ENCODE measurements at places on chromosomes 12 and 14.
A peak's percentile ranks its signal among the peaks of the same experiment; 100 is the strongest.

GRCh38 chr14:34671716-34672115 lies 41.8 kb upstream of the SNX6 start:
- H3K27me3 ChIP-seq = no peaks in the 10 kb centered on the region
- H3K4me1 ChIP-seq = no peaks in the 10 kb centered on the region
- DNase-seq = no peak
- H3K4me3 ChIP-seq = no peak overlapping the region
- no peak overlapping the region for H3K27ac ChIP-seq

DNA sequence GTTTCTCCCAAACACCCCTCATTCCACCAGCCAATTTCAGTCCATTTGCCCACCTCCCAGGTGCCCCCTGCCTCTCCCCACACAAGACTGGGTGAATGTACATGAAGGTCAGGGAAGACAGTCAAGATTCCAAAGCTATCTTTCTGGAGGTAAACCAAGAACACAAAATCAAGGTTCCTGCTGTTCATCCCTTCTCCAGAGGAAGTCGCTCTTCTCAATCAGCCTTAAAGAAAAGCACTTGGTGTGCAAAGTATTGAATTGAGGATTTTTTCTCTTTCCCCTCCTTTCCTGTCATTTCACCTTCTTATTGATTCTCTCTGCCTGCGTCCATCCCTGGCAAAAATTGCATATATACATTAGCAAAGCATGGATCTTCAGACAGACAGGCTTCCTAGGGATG lies 4.5 kb downstream of the GRIN2B start:
- no peak overlapping the region for H3K4me3 ChIP-seq
- no peaks in the 10 kb centered on the region for H3K36me3 ChIP-seq
- H3K27ac ChIP-seq = no peak overlapping the region
- H3K4me1 ChIP-seq = no peaks in the 10 kb centered on the region

DNA sequence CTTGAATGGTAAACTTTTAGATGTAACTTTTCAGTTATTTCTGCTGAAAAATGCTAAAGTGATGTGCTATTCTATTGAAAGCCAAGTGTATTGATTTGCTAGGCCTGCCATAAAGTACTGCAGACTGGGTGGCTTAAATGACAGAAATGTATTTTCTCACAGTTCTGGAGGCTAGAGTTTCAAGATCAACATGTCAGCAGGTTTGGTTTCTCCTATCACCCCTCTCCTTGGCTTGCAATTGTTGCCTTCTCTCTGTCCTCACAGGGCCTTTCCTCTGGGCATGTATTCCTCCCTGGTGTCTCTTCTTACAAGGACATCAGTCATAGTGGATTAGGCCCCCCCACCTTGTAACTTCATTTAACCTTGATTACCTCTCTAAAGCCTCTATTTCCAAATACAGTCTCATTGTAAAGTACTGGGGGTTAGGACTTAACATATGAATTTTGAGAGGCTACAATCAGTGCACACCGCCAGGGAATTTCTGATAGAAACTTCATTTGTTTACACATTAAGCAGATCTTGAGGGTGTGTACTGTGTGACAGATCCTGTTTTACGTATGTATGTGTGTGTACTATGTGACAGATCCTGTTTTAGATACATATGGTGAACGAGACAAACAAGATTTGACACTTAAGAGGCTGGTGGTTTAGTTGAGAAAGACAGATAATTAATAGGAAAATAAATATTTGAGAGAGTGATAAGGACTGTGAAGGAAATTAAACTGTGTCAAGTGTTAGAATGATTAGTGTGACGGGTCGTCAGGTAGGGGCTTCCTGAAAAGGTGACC lies 49.5 kb downstream of the ADIPOR2 start:
- H3K4me3 ChIP-seq = no peak overlapping the region
- H3K27ac ChIP-seq = no peak overlapping the region
- peaks cover 9% of the 10 kb centered on the region for H3K36me3 ChIP-seq
- peaks cover 13% of the 10 kb centered on the region for H3K4me1 ChIP-seq

GRCh38 chr12:96194971-96195844 lies 1.0 kb downstream of the ELK3 start:
- peaks cover 15% of the 10 kb centered on the region for H3K36me3 ChIP-seq
- peaks cover 49% of the 10 kb centered on the region for H3K4me1 ChIP-seq
- peak; percentile 79 for DNase-seq
- no peaks in the 10 kb centered on the region for H3K27me3 ChIP-seq
- H3K27ac ChIP-seq = peak overlapping the region; percentile 99

DNA sequence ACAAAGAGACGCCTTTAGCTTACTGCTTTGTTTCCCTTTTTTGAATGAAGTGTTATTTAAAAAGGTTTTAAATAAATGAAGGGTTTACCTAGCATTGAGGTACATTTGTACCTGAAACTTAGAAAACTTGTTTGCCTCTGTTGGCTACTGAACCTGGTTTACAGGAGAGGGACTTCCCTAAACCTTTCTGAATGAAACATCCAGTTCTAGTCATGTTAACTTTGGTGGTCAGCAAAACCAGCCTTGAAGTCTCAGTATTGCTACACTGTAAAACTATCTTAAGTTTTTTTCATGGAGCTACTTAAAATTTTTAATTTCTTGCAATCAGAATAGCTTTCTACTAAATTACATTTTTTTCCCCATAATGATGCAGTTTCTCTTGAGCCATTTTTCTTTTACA lies 38.2 kb downstream of the RASSF8 start:
- H3K27ac ChIP-seq = no peak overlapping the region
- H3K4me3 ChIP-seq = no peak overlapping the region
- no peaks in the 10 kb centered on the region for H3K36me3 ChIP-seq

DNA sequence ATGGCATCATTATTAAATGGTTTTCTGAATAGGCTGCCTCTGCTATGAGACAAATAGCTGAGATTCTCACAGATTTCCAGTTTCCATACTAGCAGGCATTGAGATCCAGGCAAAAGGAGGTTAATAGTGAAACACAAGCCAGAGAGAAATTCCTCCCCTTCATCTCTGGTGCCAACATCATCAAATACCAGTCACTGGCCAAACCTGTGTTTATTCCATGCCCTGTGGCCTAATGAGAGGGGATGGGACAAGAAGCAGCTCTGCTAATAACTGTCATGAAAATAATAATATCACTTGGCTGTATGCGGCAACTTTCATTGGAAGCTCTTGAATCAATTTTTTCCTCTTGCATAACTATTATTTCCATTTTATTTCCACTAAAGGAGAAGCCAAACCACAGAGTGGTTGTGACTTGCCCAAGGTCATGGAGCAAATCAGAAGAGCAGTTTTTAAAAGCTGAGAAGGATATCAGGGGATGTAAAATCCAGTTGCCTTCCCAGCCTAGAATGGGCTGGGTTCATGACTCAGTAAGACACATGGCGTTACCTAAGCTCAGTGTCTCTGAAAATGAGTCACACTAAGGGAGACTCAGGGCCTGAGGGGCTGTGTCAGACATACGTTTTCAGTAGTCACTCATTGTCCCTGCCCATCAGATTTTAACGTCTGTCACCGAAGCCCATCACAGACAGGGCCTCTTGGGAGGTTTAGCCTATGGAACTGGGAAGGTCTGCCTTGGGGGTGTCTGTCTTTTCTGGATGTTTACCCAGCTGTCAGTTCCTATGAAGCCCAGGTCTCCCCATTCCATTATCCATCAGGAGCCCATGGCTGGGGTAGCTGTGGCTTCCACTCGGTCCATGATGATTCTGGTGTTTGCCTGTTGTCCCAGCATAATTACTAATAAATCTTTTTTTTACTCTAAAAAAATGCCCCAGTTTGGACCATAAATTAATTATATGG lies 208.8 kb upstream of the EEA1 start:
- H3K4me1 ChIP-seq = peaks cover 19% of the 10 kb centered on the region
- H3K27ac ChIP-seq = no peak overlapping the region
- H3K36me3 ChIP-seq = no peaks in the 10 kb centered on the region
- H3K27me3 ChIP-seq = no peaks in the 10 kb centered on the region
- no peak overlapping the region for H3K4me3 ChIP-seq

DNA sequence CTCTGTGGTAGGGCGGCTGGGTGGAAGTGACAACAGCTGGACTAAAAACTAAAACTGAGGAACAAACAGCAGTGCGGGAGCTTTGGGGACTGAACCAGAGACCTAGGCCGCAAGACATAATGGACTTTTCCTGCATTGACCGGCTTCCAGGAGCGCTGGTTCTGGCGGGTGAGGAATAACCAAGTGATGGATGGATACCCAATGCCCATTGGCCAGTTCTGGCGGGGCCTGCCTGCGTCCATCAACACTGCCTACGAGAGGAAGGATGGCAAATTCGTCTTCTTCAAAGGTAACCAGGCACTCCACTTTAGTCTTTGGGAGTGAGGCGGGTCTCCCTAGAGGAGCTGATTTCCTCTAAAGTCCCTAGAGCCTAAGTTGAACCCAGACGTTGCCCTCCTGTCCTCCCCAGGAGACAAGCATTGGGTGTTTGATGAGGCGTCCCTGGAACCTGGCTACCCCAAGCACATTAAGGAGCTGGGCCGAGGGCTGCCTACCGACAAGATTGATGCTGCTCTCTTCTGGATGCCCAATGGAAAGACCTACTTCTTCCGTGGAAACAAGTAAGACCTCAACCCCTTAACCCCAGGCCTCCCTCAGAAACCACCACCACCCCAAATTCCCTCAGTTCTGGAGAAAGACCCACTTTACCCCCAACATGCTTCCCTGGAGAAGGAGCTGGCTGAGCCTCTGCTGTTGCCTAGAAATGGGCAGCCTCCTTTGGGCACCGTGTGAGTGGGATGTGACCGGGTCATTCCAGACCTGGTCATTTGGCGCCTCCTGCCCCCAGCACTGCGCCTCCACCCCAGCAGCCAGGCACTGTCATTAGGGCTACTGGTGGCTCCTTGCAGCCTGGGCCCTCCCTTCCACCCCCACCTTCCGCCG lies 8.1 kb downstream of the MMP14 start:
- no peak for DNase-seq
- H3K27ac ChIP-seq = no peak overlapping the region
- no peak overlapping the region for H3K4me3 ChIP-seq
- no peaks in the 10 kb centered on the region for H3K36me3 ChIP-seq
- H3K27me3 ChIP-seq = peaks cover 13% of the 10 kb centered on the region

DNA sequence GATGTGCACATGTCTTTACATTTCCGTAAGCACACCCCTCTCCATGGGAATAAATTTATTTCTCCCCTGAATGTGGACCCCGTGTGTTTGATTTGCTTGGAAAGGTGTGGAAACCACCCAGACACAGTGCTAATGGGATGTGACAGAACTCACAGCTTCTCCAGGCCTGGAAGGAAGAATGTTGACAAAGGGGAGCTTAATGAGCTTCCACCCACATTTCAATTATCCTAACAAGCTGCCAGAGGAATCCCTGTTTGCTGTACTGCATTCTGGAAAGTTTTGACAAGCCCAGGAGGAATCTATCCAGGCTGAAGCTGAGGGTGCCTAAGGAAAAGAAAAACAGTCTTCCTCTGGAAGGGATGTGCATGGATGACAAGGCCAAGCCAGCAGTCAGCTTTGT lies 51.2 kb upstream of the CCDC60 start:
- no peaks in the 10 kb centered on the region for H3K36me3 ChIP-seq
- H3K4me3 ChIP-seq = no peak overlapping the region
- DNase-seq = no peak

GRCh38 chr12:2526371-2526770 lies 268.4 kb upstream of the FKBP4 start:
- no peaks in the 10 kb centered on the region for H3K36me3 ChIP-seq
- peaks cover 11% of the 10 kb centered on the region for H3K4me1 ChIP-seq
- H3K27me3 ChIP-seq = peaks cover 2% of the 10 kb centered on the region
- H3K4me3 ChIP-seq = no peak overlapping the region

GRCh38 chr12:6374028-6374785 lies 1.2 kb downstream of the SCNN1A start:
- peaks cover 49% of the 10 kb centered on the region for H3K4me1 ChIP-seq
- H3K36me3 ChIP-seq = no peaks in the 10 kb centered on the region
- no peak for DNase-seq
- H3K27ac ChIP-seq = no peak overlapping the region
- H3K27me3 ChIP-seq = no peaks in the 10 kb centered on the region
- no peak overlapping the region for H3K4me3 ChIP-seq

- no peak overlapping the region for H3K27ac ChIP-seq
- peak; percentile 57 for DNase-seq
- no peak overlapping the region for H3K4me3 ChIP-seq
- peaks cover 43% of the 10 kb centered on the region for H3K27me3 ChIP-seq
- no peaks in the 10 kb centered on the region for H3K36me3 ChIP-seq
Observed at GRCh38 chr14:74425525-74426201, 347 bp downstream of the SYNDIG1L start.

GRCh38 chr12:19402211-19402610 lies 37.1 kb upstream of the AEBP2 start:
- peaks cover 6% of the 10 kb centered on the region for H3K36me3 ChIP-seq
- no peaks in the 10 kb centered on the region for H3K27me3 ChIP-seq
- DNase-seq = no peak
- no peak overlapping the region for H3K4me3 ChIP-seq
- no peak overlapping the region for H3K27ac ChIP-seq

DNA sequence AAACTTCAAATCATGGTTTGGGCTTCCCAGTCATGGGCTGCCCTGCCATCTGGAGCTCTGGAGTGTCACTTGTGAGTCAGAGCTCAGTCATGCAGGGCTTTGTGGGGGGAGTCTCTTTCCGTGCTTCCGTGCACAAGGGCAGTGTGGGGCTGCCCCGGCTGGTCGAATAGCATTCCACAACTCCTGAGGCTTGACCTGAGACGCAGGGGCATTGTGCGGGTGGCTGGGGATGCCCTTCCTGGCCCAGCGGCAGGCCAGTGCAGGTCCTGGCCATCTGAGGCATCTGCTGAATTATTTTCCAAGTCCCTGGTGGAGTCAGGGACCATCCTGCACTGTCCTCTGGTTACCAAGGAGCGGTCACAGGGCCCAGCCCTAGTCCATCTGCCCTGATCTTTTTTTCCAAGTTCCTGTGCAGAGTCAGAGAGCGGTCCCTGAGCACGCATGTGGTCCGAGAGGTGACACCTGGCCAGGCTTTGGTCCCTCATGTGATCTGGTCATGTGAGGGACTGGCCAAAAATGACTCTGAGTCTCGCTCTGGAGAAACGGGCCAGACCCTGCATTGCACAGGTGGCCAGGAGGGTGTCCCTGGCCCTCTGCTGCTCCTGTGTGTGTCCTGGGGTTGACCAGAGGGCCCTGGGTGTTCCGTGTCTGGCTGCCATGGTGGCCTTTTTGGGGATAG lies 167.0 kb upstream of the ALG10B start:
- H3K36me3 ChIP-seq = no peaks in the 10 kb centered on the region
- H3K4me1 ChIP-seq = no peaks in the 10 kb centered on the region
- no peak overlapping the region for H3K4me3 ChIP-seq
- H3K27me3 ChIP-seq = no peaks in the 10 kb centered on the region

DNA sequence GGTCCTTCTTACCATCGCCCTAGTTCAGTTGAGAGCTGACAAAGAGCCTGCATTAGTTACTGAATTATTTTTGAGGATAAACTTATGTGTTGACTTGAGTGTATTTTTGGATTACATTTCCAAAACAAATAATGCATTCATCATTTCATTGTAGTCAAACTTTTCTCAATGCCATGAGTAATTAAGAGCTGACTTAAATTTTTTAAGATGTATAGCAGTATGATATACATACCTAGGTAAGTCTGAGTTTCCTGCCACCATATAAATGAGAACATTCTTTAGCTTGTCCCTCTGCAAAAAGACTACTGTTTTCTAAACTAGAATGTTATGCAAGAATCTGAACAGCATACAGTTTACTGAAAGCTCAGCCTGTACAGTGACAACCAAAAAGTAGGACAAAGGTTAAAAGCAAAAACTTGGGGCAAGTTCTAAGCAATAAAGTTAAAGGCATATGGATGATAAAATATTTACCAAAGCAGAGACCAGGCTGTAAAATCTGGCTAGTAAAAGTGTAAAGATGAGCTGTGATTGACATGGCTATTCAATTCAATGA lies 82.1 kb upstream of the FERMT2 start:
- peaks cover 64% of the 10 kb centered on the region for H3K36me3 ChIP-seq
- no peaks in the 10 kb centered on the region for H3K27me3 ChIP-seq
- no peak overlapping the region for H3K4me3 ChIP-seq
- H3K27ac ChIP-seq = no peak overlapping the region
- H3K4me1 ChIP-seq = peaks cover 45% of the 10 kb centered on the region
